ENCODE measurements at places on chromosomes 3 and 15.

DNA sequence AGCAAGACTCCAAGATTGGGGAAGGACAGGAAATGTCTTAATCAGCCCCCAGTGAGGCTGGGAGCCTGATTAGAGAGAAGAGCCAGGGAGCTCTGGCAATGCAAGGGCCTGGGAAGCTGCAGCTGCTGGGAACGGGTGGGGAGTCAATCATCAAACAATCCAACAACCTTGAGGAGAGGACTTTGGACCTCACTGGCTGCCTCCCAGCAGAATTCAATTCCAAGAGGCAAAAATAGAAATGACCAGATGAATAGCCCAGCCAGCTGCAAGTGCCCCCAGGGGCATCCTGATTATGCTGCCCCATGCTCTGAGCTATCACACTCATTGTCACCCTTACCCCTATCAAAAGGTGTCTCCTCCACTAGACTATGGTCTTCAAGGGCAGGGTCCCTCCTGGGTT, 6.1 kb upstream of the HOMER2 start:
- DNase-seq = no peak

DNA sequence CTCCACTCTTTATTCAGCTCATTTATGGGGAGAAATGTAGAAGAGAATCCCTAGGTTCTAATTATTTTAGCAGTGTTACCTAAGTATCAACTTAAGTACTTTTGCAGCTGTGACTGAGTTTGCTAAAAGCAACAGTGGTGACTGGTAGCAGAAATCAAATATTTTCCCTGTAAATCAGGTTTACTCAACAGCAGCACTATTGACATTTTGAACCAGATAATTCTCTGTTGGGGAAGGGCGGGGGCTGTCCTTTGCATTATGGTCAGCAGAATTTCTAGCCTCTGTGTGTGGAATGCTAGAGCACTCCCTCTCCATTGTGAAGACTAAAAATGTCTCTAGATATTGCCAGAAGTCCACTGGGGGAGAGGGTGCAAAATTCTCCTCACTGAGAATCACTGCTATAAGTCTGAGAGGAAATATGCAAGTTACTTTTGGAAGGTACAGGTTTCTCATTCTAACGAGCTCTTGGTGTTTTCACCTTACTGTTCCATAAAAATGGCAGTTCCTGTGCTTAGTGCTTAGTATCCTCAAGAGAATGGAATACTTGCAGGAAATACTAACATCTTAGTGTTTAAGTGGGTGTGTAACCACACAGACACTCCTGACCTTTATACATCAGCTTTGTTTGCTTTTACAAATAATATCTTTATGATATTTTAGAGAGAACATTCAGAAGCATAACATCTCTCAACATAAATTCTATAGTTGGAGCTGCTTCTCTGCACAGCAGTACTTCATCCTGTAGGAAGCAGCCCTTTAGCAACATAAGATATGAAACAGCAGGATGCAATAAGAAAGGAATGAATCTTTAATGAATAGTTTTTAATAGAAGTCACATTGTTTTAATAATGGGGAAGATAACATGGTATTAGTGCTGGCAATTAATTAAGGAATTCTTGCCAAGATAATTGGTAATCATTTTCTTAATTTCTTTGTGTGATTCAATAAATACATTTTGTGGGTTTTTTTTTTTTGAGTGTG, 246.5 kb upstream of the GOLIM4 start:
- DNase-seq = no peak

DNA sequence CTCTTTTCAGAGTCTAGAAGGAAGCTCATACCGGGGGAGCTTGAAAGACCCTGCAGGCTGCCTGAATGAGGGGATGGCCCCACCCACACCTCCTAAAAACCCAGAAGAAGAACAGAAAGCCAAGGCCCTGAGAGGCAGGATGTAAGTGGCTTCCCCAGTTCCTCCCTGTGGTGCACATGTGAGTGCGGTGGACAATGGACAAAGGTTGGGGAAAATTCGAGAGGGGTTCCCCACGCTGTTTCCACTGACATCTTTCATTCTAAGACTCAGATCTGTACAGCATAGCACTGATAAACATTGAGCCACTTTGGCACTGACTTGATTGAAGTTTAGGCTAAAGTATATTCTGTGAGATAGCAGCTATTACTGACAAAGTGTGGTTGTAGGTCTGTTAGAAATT, 79.5 kb upstream of the UMPS start:
- DNase-seq = no peak

DNA sequence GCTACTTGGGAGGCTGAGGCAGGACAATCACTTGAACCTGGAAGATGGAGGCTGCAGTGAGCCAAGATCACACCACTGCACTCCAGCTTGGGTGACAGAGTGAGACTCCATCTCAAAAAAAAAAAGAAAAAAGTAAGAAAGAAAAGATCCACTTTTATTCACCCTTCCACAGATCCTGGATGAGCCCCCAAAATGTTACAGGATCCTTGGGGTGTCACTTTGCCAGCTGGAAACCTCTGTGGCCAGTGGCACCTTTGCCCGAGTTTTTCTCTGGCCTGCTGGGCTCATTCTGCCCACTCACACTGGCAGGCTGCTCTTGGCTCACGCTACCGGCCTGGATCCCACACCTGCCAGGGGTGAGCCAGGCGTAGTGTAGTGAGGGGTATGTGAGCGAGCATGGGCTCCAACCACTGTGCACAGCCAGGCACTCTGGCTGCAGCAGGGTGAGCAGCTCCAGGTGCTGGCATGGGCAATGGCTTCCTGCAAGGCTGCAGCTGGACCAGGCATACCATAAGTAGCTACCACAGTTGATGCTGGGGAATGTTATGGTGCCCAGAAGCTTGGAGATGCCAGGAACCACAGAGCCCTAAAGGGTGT, 57.8 kb upstream of the C15orf39 start:
- no peak for DNase-seq

- DNase-seq = no peak
These were observed 53.0 kb upstream of the ST3GAL6 start for GRCh38 chr3:98710067-98710659.

All from HS-27A (cell line).